Activated naive CD4-positive, alpha-beta T cell (primary cell): ENCODE measurements at places on chromosomes 2 and 18.

DNA sequence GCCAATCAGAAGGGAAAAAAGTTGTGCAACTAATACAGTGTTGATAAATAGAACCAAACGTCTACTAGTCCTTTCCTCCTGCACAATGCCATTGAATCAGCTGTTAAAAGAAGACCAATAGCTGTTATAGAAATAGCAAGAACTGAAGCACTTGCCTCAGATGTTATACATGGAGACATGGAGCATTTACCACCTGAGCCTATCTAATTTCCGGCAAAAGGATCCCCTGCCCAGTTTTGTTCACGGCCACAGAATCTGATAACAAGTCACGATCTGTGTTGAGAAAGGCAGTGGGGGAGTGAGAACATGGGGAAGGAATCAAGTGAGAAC is 285.4 kb downstream of the ZEB2 start:
- no peak for DNase-seq

DNA sequence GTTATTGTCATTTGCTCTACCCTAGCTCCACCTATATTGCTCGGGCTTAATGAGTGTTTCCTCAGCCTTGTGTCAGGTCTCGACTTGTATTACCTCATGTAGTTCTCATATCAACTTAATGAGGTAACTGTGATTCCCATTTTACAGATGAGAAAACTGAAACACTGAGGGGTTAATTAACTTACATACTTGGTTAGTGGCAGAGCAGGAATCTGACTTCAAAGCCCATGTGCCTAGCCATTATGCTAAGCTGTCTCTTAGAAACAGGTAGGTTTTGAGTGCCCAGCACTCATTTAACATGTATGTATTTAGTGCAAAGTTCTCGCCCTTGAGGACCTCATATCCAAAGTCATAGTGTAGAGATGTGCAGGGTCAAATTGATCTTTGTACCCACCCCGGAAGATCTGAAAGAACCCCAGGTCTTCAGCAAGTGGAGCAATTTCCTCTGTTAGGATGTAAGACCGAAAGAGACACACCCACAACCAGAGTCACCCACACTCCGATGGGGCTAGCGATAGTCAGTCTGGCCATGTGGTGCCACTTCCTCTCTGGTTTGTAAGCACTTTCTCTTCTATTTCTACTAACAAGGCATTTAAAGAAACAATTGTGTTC is 121.0 kb upstream of the SLC39A10 start:
- DNase-seq, result peak; percentile 38

- DNase-seq, result no peak
Measured at GRCh38 chr2:111148925-111149324, 28.2 kb downstream of the BCL2L11 start.

DNA sequence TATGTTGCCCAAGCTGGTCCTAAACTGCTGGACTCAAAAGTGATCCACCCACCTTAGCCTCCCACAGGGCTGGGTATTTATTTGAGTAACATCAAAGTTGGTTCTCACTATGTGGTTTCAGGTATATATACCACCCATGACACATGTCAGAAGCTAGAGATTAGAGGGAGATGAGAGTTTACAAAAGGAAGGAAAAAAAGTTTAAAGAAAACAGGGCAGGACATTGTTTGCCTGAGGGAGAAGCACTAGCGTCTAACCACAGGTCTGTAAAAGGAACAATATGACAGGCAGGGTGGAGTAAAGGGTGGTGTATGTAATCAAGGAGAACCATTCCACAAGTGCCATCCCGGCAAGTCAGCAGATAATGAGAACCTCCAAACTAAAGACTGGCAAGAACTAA is 8.5 kb downstream of the CEP76 start:
- no peak for DNase-seq

GRCh38 chr2:237704501-237705434 is 77.4 kb downstream of the LRRFIP1 start:
- DNase-seq, result no peak

GRCh38 chr2:215465256-215465655 is 29.4 kb upstream of the FN1 start:
- no peak for DNase-seq

DNA sequence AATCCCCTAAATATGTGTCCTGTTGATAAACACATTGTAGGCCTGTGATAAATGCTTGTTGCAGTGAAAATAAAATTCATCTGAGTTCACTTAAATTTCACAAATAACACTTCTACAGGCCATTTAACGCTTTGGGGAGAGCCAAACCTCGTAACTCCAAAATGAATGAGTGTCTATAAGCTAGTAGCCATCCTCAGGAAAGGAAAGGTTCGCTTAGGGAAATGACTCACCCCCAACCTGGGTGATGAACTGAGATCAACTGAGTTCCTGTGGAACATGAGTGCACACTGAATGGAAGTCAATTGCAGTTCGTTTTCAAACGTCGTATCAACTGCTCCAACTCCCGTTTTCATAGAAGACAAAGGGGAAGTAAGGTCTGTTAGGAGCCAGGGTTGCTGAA is 527.6 kb upstream of the ID2 start:
- DNase-seq, result no peak

DNA sequence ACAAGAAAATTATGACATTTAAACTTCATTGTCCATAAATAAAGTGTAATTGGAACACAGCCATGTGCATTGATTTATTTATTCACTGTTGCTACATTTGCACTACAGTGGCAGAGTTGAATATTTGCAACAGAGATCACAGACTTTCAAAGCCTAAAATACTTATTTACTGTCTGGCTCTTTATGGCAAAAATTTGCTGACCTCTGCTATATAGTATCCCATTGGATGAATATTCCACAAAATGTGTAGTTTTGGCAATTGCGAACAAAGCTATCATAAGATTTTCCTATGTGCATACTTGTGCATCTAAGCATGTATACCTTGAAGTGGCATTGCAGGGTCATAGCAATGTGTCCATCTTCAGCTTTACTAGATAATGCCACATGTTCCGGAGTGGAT is 32.1 kb downstream of the CCDC85A start:
- DNase-seq, result no peak

DNA sequence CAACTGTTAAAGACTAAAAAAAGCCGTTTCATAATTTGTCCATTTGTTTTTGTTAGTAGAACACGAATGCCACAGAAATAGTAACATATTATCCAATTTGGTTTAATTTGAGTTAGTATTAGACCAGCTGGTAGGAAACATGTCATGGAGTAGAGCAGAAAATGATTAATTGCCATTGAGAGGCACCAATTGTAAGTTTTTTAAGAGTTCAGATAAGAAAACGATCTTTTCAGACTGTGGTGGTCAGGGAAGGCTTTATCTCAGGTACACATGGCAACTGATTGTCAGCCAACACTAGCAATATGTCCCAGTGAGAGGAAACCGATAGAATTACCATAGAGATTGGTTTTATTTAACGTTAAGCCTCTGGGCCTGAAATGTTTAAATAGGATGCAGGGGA is 438.2 kb upstream of the MAP2 start:
- DNase-seq, result no peak

DNA sequence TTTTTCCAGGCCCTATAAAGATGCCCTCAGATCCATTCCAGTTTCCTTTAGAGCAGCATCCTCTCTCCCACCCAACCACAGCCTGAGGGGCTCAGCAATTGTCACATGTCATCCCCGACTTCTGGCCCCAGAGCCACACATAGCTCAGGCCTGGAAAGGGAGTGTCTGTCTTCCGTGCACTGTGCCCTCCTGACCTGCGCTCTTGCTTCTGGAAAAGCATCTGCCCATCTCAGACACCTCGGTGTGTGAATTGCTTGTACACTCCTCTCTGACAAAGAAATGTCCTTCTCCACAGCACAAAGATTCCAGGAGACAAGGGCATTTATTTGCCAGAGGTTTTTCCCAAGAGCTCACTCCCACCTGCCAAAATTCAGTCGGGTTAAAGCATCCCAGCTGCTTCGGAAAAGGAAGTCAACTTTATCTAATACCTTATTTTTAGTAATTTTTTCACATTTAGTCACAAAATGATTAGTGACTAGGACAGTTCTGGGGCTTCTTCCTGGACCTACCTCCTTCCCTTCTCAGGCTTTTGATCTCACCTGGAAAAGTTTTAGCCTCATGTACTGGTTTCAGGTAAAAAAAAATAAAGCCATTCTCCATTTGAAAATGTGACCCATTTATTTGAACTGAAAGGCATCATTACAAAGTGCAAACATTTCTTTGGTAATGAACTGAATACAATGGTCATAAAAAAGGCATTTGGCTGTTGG is 112.9 kb downstream of the PXDN start:
- no peak for DNase-seq

GRCh38 chr2:84038866-84039265 is 420.2 kb downstream of the SUCLG1 start:
- no peak for DNase-seq

DNA sequence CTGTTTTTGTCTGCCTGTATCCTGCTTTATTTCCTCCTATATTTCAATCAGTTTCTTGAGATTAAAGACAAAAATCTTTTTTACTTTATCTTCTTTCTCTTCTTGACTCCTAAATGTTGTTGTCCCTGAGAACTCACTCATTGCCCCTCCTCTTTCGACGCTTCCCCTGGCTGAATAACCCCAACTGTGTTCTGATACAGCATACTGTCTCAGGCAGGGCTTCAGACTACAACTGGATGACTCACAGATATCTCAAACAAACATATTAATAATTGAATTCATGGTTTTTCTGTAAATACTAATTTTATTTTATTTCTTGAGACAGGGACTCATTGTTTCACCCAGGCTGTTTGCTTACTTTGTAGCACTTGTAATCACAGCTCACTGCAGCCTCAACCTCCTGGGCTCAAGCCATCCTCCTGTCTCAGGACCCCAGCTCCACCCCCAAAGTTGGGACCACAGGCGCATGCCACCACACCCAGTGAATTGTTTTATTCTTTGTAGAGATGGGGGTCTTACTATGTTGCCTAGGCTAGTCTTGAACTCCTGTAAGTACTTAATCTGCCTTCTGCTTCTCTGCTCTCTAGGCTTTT is 9.4 kb downstream of the ITGAV start:
- no peak for DNase-seq

DNA sequence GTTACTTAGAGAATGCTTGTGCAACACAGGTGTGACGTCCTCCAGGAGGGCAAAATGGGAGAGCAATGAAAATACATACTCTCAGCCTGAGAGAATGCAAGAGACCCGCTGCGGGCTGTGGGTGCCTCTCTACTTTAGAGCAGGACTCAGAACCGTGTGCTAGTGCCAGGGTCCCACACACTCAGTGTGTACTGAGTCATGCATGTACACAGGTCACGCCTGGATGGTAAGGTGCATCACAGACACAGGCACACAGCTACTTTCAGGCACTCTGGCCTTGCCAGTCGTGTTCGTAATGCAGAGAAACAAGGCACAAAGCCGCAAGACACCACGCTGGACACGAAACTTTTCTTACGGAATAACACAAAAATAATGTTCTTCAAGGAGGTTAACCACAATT is 125.3 kb downstream of the ZNF516 start:
- DNase-seq, result no peak

DNA sequence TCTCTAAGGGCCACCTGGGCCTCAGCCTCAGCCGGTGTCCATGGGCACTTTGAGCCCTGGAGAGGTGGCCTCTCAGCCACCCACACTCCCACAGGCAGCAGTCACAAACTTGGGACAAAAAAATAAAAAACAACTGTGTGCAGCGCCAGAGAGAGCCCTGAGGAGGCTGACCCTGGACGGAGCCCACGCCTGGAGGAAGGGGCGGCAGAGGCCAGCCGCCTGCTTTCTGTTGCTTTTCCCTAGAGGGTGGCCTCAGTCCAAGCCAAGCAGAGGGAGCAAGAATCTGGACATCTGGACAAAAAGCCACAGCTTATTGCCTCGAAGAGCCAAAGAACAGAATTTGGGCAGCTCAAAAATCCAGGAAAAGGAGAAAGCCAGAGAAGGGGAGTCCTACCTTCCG is 43.3 kb upstream of the LDLRAD4 start:
- no peak for DNase-seq

GRCh38 chr2:26456440-26457250 is 21.3 kb downstream of the OTOF start:
- no peak for DNase-seq

DNA sequence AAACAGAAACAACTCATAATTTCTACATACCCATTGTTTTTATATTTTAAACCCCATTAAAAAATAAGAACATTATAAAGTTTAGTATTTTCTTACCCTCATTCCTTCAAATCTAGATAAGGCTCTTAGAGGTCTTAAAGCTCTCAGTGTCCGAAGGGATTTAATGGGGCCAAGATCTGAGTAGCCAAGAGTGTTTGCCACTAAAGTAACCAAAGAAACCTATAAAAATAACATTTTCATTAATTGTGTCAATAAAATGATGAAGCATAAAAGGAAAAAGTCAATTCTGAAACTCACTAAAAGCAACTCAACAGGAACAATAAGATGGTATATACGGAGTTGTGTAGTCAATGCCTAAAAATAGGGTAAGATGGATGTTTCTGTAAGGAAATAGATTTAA is 105.4 kb upstream of the SCN1A start:
- no peak for DNase-seq

GRCh38 chr2:207720517-207721187 is 9.2 kb downstream of the CCNYL1 start:
- no peak for DNase-seq

GRCh38 chr18:26614374-26614773 is 66.0 kb upstream of the KCTD1 start:
- DNase-seq, result no peak

GRCh38 chr2:127081826-127082633 is 24.9 kb downstream of the BIN1 start:
- DNase-seq, result peak; percentile 78

- DNase-seq, result no peak
Measured at GRCh38 chr2:120737340-120738101, 1.9 kb downstream of the GLI2 start.

DNA sequence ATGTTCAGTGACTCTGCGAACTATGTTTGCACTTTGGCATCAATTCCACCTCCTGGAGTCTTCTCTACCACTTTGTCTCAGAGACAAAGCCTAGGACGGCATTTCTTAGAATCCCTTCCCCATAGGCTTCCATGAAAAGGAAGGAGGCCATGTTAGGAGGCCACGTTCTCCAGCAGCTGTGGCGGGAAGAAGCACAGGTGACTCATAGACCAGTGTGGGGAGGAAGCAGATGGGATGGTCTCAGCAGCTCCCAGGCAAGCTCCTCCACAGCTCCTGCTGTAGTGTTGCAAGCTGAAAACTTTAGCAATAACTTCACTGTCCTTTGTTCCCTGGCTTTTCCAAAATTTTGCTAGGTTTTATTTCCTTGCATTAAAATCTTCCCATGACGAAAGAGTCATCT is 781.3 kb upstream of the ID2 start:
- DNase-seq, result no peak

- no peak for DNase-seq
Measured at GRCh38 chr2:194424683-194425209, 1232.3 kb upstream of the SLC39A10 start.
